AML-193 (cell line): ENCODE measurements at places on chromosomes 2 and 18.

DNA sequence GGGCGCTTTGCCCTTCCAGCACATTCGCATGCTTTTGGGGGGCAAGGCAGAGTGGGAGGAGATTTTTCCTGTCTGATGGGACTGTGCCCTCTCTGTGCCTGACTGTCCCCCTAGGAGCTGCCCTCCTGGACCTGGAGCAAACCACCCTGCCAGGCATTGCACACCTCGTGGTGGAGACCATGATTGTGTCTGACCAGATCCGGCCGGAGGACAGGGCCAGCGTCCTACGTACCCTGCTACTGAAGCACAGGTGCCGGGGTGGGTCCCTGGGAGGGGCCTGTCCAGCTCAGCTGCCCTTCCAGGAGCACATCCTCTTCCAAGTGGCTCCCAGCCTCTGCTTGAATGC lies 5.3 kb downstream of the SLC4A3 start:
- DNase-seq: no peak

- DNase-seq: no peak
Observed at GRCh38 chr2:60806988-60807681, 51.1 kb downstream of the PAPOLG start.

DNA sequence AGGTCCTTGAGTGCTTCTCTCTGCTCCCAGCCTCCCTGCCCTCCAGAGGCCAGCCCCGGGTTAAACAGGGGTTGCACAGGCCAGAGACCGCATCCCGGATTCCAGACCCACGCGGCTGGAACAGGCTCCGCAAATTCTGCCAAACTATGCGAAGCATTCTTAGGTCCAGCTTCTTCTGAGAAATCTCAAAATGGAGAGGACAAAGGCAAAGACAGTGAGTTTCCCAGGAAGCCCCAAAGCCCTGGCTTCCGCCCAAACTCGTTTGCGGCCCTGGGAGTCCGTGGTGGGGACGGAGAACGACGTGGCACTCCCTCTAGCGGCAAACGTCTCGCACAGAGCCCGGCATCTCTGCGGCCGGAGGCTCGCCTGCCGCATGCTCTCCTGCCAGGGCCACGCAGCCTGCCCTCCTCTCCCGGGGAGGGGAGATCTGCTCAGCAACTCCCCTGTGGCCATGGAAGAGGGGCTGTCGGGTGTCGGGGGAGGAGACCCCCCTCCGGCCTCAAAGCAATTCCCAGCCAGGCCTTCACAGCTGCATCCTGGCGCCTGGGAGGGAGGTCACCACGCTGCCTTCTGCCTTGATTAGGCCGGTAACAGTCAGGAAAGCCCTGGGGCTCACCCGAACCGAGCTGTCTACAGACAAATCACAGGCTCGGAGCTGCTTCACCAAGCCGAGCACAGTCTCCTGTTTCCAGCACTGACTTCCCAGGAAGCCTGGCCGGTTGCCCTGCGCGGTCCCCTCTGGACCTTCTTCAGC lies 33.4 kb upstream of the KLHL29 start:
- peak; percentile 7 for DNase-seq

DNA sequence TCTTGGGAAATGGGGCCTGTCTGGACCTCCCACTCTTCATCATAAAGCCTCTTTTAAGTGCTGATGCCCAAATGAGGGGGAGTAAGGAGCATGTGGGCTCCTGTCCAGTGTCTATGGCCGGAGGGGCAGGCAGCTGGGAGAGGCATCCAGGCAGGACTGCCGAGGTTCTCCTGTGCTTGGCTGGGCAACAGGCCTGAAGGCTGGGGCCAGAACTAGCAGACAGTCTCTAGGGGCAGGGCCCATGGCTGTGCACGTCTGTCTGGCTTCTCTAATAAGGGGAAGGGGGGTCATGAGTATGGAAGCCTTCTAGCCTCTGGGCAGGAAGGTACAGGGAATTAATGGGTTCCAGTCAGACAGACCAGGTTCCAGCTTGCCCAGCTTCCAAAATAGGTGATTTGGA lies 128.6 kb downstream of the SMAD2 start:
- DNase-seq: no peak

DNA sequence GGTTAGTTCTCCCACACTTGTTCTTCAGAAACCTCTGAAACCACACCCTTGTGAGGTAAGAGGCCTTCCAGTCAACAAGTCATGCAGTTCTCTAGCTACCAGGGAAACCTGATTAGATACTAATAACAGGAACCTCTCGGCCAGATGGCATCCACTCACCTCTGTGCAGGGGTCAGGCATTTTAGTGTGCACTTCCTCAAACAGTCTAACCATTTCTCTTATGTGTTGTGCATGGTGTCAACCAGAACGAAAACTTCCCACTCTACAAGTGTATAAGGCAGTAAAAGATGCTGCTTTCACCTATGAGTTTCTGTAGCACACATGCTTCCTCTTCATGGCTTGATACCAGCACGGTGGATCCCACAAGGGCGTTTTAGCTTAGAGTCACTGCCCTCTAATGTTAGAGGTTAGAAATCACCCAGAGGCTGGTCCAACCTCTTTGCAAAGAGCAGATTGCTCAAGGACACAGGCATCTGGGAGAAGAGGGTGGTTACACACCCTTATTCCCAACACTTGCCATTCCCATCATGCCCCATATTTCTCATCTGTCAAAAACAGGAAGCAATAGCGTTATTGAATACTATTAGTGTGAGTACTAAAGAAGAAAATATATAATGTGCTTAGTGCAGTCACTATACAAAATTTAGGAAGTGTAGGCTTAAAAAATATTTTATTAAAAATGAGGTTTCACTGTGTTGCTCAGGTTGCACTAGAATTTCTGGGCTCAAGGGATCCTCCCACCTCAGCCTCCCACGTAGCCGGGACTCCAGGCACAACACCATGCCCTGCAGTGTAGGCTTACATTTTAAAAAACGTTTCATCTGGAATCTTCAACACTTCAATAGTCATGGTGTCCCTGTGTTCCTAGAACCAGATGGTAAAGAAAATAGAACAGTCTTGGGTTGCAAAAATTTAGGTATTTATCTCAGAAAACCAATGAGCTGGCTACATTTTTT lies 34.5 kb upstream of the RAB31 start:
- peak; percentile 90 for DNase-seq

DNA sequence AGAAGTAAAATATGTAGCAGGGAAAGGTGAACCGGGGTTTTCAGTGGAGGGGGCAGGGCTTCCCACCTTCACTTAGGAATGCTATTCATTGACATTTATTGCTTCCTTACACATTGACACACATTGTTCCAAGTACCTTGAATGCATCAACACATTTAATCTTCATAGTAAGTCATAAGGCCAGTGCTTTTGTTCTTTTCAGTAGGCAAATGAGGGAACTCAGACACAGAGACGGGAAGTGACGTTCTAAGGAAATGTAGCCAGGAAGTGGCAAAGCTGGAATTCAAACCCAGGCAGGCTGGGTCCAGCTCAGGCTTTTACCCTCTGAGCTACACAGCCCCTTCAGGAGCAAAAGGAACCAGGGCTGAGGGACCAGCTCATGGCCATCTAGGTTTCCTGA lies 20.7 kb downstream of the BMP10 start:
- no peak for DNase-seq

DNA sequence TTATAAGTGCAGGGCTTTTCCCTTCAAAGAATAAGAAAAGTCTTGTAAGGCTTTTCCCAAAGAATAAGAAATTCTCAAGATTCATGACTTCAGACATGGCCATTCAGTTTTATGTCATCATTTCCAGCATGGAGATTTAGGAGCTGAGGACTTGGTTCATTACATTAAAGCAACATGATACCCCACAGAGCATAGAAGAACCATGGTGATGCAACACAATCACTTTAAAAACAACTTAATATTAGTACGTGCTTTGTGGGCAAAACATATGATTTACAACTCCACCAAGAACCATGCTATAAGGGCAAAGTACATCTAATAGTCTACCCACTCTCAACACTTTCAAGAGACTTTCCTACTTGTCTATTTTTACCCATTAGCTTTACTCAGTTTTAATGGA lies 214.4 kb downstream of the SRBD1 start:
- no peak for DNase-seq

GRCh38 chr18:27845897-27846296 lies 331.0 kb downstream of the CDH2 start:
- no peak for DNase-seq

DNA sequence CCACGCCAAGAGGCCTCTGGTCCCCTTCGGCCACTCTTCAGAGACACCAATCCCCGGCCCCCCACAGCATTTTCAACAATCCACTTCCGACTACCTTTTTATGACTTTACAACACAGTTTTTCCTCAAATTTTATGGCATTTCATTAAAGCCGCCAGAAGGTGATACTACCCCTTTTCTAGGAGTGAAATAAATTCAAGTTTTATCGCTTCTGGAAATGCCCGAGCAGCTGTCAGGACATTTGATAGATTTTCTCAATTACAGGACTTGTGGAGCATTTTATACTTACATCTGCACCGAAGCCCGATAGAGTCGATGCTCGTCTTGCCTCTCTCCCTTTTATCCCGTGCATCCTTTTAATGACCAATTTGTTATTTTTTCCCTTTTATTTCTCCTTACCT lies 108.1 kb upstream of the CREB1 start:
- no peak for DNase-seq

- DNase-seq: peak; percentile 3
Observed at GRCh38 chr2:215002500-215002899, 135.9 kb downstream of the ABCA12 start.

DNA sequence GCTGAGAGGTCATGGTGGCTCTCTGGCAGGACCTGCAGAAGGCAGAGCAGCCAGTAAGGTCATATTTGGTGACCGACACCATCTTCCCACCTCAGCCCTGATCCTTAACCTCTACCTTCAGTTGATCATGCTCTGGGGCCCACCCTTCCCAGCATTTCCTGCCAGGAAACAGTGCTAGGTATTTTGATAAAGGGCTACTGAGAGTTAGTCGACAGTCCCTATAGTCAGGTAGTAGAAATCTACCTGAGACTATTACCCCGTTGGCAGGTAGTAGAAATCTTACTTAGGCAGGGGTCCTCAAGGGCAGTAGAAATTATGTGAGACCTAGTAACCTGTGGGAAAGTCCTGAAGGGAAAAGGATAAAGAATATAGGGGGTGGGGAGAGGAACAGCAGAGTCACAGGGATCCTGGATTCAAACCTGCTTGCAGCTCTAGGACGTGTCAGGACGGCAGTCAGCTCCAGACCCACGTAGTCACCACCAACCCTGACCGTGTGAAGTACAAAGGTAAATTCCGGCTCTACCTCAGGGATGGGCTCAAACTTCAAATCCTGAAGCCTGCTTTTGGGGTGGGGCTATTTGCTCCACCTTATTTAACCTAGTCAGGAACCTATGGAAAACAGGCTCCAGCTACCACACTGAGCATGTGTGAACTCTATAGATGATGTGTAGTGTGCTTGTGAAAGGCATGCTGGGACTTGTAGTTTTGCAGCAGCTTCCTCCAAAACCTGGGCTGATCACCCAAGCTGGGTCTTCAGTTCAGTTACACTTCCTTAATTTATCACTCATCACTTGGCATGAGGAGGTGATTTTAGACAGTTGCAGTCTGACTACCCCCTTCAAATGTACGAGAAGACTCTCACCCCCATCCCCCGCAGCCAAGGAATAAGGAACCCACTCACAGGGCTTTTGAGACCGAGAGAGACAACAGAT lies at the start of gene DQX1:
Gene DQX1, minus strand, starts transcription at position 515 of the 932 bp plus-strand sequence. Its CDS starts 502 bp downstream, at position 13.
- DNase-seq: peak; percentile 56

DNA sequence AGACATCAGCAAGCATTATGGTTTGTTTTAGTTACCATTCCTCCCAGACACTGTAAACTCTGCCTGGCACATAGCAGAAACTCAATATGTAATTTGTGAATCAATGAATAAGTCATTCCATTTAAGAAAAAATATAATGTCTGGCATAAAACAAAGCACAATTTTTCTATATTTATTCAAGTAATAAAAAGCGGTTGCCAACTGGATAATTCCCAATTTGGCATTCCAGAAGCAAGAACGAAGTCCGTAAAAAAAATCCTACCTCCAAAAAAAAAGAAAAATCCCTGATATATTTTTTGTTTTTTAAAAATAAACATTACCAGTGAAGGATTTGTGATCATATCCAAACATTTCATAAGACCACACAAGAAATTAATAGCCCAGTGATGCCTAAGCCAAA lies 351.3 kb upstream of the LRRTM4 start:
- DNase-seq: no peak

- DNase-seq: no peak
Observed at GRCh38 chr2:26679867-26680266, 12.7 kb upstream of the KCNK3 start.

GRCh38 chr18:45386041-45386655 lies 229.1 kb upstream of the SLC14A2 start:
- no peak for DNase-seq
